ENCODE measurements at places on chromosomes 3 and 15.

DNA sequence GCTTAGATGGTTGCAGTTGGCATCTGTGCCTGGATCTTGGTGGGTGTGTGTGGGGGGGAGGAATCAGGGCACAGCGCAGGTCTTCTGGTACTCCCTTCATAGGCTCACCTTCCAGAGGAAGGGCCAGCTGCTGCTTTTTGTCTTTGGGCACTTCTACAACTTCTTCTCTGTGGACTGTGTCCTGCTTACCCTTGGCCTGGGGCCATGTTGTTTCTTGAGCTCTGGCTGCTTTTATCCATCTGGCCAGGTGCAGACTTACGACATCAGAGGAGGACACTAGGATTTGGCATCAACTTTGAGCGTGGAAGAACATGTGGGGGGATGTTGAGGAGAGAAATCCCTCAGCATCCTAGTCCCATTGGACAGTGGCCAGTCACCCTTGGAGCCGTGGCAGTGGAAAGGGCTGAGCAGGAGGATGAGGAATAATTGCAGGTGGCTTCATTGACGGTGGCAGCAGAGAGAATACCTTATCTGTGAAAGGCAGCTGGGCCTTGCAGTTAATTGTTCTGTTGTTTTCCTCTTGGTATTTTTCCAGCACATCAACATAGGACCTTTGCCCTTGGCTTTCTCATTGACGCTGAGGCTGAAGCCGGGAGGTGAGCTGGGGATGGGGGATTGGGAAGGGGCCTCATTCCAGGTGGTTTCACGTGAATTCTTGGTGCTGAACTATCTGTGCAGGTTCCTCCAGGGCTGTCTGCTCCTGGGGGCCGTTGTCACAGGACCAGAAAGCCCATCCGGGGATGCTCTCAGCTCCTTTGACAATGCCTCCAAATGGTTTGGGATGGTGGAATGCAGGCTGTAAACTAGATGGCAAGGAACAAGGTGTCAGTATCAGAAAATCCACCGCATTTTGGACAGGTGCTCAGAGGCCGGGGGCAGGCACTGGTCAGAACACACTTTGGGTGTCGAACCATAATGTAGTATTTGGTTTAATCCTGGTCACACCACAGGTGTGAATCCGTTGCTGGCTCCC is 9.7 kb downstream of the EPHB1 start:
- DNase-seq, result no peak

- DNase-seq, result no peak
These were observed 20.7 kb downstream of the KLF13 start for GRCh38 chr15:31347067-31347975.

- DNase-seq, result no peak
These were observed 25.0 kb downstream of the CTNNB1 start for GRCh38 chr3:41224120-41224806.

- DNase-seq, result no peak
These were observed 106.9 kb upstream of the CD96 start for GRCh38 chr3:111434941-111435622.

DNA sequence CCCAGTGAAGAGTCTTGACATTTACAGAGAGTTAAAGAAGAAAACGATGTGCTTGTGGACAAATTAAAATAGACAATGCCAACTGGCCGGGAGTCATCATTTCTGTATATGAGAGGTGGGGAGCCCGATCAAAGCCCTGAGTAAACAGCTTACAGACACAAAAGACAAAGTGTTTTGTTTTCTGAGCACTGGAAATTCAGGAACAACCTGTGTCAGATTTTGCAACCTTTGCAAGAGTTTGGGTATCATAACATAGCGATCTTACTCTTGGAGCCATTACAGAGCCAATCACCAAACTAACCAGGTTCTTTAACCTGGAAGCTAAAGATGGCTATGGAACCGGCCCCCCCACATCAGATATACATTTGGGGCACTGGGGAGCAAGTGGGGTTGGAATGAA is 101.9 kb upstream of the LRIG1 start:
- DNase-seq, result no peak

GRCh38 chr3:29440413-29441305 is 159.8 kb downstream of the RBMS3 start:
- no peak for DNase-seq

DNA sequence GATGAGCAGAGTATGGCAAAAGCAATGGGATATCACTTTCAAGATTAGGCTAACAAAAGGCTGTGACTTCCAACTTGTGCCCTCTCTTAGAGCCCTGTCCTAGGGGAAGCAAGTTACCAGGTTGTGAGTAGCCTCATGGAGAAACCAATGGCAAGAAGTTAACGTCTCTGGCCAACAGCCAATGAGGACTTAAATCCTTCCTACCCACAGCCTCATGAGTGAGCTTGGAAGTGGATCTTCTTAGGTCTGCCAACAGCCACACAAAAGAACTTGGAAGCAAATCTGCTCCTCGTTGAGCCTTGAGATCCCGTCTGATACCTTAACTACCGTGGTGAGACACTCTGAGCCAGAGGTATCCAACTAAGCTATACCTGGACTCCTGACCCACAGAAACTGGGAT is 5.7 kb downstream of the NME9 start:
- DNase-seq, result no peak

DNA sequence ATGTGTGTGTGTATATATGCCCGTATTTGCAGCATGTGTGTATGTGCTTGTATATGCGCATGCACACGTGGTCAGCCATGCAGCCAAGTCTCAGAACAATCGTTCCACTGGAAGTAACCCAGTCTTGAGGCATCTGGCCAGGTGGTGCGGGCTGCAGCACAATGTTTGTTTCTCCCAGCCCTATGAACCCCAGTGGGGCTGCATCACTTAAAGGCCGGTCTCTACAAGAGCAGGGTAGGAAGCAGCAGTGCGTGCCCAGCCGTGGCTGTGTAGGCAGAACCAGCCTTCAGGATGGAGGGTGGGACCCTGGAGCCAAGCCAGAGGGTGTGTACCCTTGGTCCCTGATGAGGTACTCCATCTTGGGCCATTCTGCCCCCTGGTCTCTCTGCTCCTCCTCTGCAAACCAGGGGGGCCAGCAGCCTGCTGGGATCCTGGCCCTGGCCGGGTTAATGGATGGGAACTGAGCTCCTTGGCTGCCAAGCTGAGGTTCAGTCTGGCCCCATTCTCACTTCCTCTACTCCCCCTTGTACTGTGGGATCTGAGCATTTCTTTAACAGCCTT is 11.8 kb downstream of the KLF13 start:
- no peak for DNase-seq

DNA sequence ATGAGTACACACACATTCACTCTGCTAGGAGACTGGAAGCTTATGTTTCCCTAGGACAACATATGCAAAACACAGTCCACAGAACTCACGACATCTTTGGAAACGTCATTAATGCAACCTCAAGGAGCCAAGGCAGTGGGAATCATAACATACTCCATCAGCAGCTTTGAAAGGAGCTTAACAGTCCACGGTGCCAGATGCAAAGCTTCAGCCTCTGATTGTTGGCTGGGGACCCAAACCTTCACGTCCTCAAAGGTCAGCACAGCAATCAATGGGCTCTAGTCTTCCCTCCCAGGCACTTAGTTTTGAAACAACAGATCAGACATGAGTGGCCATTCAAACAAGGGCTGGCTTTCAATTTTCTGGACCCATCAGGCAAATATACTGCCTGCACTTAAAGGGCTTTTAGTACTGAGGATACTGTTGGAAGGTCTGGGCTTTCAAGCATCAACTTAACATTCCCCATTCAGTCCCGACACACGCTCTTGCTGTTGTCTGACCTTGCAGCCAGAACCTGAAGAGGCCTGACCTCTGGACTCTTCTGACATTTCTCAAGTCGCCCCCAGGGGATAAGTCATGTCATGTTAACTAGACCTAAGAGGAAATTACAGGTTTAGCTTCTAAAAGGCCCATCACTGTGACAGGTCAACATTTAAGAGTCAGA is 223.0 kb downstream of the PDZRN3 start:
- no peak for DNase-seq

GRCh38 chr3:11273891-11274291 is 1.7 kb downstream of the ATG7 start:
- DNase-seq, result peak; percentile 94

GRCh38 chr3:8638994-8639658 is 5.5 kb downstream of the SSUH2 start:
- no peak for DNase-seq

DNA sequence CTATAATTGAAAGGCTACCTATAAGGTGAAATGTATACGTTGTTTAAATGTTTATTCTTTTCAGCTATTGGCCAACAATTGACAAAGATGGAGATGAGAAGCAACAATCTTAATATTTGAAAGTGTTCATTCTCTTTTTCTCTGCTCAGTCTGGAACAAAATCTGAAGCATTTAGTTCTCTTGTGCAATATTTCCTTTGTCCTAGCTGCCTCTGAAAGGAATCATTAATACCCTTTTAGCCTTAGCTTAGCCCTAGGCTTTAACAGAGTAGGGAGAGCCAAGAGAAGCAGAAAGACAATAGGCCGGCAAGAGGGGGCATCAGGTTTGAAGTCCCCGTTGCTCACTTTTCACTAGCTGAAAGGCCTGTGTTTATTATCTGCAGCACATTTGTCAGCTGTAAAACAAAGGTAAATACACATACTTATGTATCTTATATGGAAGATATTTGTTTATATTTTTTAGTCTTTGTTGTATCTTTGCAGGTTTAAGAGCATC is 422.5 kb upstream of the SEMA6D start:
- no peak for DNase-seq

DNA sequence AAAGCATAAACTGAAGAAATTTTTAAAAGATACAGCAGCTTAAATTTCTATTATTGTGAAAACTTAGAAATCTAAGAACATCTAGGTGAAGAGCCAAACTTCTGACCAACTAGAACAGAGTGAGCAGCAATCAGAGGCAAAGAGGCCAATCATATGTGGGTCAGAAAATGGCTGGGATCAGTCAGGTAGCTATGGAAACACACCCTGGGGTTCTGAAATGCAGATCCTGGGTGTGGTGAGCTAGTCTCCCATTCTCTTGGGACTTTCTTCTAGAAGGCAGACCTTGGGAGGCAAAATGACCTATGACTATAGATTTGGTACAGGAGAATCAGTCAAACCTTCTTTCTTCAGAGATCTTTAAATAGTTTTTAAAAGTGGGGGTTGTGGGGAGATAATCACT is 385.8 kb downstream of the TBC1D5 start:
- DNase-seq, result no peak

DNA sequence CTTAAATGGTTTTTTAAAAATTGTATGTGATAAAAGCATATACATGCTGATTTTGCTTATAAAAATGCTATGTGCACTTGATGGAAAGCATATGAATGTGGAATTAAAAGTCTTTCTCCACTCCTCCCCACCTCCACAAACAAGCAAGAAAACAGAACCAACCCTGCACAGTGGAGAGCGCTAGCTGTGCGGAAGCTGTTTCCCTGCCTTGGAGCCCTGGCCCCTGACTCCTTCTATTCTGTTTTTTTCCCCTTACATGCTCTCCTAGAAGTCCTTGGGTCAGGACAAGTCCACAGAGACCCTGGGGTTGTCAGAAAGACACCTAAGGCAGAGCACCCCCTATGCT is 64.2 kb downstream of the BOC start:
- DNase-seq, result no peak

- DNase-seq, result no peak
These were observed 32.1 kb downstream of the ABHD17C start for GRCh38 chr15:80727196-80727595.

DNA sequence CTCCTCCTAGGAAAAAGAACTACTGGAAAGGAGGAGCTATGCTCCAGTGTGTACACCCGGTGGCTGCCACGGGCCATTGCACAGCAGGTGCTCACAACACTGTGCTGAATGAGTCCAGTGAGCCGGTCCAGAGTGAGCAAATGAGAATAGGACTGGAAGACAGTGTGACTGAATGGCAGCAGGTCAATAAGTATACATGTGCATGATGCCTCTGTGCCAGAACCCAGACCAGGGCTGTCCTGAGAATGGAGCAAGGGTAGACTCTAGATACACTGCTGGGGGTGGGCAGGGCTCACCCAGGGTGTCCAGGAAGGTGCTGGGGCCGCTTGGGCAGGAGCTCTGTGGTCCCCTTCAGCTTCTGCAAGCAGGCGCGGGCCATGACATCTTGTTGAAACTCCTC is 8.3 kb downstream of the POLG start:
- DNase-seq, result no peak

DNA sequence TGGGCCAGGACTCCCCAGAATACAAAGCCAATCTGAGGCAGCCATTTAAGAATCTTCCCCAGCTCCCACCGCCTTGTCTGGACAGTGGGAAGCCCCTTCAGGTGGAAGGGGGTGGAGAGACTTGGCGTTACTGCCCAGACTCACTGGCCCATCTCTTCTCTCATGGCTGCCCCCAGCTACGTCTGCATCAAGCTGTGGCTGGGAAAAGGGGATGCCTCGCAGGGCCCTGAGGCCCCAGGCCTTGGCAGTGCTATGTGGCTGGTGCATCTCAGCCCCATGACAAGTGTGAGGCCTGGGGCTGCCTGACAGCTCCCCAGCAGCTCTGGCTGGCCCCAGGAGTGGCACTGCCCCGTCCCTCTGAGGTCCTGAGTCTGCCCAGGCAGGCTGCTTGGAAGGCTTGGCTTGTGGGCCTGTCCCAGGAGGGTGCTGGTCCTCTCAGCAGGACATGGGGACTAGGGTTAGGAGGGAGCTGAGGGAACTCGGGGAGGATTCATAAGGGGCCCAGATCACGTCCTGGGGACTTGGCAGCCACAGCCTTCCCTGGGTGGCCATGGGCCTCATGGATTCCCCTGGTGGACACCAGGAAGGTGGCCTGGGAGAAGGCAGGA is 20.2 kb upstream of the SLC41A3 start:
- no peak for DNase-seq

GRCh38 chr3:24377218-24377993 is 117.2 kb downstream of the THRB start:
- peak; percentile 4 for DNase-seq

GRCh38 chr15:70094690-70095311 is 2.9 kb downstream of the TLE3 start:
- peak; percentile 59 for DNase-seq

GRCh38 chr3:42157540-42158538 is 66.7 kb downstream of the TRAK1 start:
- no peak for DNase-seq

DNA sequence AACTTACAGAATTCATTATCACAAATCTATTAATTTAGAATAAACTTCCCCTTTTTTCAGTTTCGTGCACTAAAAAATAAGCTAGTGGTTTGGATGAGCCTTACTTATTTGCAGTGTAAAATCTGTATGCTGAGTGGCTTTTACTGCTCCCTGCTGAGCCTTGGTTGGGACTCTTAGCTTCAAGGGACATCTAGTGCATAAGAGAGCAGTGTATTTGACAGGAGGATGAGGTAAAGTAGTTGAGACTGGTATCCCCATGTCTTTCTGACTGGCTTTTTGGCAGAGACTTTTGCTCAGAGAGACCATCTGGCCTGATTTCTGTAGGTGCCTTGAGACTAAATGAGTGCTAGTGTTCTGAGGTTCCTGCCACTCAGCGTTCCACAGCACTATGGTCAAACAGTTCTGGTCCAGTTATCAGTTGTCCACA is 11.8 kb downstream of the CAPN7 start:
- no peak for DNase-seq

GRCh38 chr3:153260681-153261080 is 98.7 kb downstream of the RAP2B start:
- no peak for DNase-seq

DNA sequence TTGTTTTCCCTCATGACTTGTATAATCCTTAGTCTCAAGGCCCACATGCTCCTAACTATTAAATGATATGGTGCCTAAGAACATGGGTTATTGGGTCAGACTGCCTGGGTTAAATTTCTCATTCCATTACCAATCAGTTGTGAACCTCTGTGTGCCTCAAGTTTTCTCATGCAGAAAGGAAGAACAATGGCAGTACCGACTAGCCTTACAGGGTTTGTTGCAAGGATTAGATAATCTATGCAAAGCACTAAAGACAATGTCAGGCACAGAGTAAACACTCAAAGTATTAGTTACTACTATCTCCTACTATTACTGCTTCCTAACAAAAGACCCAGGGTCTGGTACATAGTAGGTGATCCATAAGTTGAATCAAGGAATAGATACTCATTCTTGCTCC is 12.2 kb downstream of the ADPGK start:
- DNase-seq, result no peak

Data from NB4 (cell line).